AG09309 (cell line): ENCODE measurements at places on chromosomes 13 and 19.

DNA sequence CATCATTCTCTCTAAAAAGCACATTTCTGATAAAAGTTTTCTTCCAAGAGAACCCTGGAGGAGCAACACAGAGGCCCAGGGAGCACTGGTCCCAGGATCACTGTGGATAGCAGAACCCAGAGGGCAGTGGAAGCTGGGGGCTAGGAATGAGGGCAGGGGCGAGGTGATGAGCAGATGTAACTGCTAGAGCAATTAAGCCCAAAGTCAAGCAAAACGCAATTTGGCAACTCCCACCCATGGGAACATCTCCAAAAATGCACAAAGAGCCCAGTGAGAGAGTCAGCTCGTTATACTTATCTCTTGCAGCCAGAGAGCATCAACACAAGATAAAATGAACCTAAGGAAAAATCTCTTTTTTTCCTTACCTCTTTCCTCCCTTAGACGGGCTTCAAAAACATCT is 284.2 kb downstream of the TBC1D4 start:
- DNase-seq, result no peak

DNA sequence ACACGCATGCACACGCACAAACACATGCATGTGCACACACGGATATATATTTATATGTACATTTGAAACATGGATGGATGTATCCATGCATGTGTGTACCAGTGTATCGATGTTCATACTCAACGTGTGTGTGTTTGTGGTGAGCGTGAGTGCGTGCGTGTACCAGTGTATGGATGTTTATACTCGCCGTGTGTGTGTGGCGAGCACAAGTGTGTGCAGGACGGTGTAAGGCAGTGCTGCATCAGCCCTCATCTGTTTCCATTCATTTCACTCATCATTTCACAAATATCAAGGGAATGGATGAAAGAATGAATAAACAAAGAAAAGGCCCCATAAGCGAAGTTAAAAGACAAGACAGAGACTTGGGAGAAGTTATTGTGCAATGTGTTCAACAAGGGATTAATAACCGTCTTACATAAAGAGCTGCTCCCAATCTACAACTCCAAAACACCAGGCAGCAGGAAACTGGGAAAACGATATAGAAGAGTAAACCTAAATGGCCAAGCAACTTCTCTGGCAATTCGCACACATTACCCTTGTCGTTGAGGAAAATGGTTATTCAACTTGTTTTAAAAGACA is 21.7 kb upstream of the MIER2 start:
- no peak for DNase-seq

GRCh38 chr13:113816946-113817859 is 46.7 kb downstream of the GAS6 start:
- DNase-seq, result peak; percentile 66

GRCh38 chr19:34135054-34135800 is 37.1 kb upstream of the LSM14A start:
- DNase-seq, result no peak

GRCh38 chr19:51546650-51547396 is 15.4 kb upstream of the SIGLEC6 start:
- DNase-seq, result peak; percentile 10

DNA sequence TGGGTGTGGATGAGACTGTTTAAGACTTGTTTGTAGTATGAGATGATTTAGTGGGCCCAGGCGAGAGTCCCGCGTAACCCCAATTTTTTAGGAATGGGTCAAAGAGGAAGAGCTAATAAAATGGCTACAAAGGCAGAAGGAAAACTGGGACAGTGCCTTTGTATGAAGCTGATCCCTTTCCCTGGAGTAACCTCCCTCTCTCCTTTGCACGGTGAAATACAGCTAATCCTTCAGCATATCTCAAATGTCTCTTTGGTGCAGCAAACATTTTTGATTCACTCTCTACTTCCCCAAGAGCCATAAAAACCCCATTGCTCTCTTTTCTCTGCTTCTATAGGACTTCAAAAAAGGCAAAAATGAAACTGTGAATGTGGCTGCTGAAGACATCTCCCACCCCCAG is 473.8 kb downstream of the KLF5 start:
- no peak for DNase-seq

DNA sequence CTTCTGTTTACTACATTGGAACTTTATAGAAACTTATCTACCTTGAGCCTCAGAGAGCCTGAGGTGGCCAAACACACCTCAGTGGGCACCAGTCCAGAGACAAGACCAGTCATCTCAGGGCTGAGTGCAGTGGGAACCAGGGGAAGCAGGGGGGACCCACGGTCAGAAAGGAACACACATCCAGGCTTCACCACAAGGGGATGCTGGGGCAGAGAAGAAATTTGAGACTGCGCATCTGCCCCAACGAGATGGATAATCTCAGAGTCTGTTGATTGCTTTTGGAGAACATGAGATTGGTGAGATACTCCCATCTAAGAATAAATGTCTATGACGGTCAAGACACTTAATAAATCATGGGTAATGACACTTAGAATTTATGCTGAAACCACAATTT is 98.7 kb downstream of the DOCK9 start:
- DNase-seq, result no peak

GRCh38 chr19:48495396-48495795 is 16.2 kb downstream of the LMTK3 start:
- no peak for DNase-seq

GRCh38 chr19:2524840-2525723 is 49.2 kb downstream of the GADD45B start:
- DNase-seq, result no peak

GRCh38 chr19:29696565-29696846 is 18.6 kb downstream of the C19orf12 start:
- no peak for DNase-seq

DNA sequence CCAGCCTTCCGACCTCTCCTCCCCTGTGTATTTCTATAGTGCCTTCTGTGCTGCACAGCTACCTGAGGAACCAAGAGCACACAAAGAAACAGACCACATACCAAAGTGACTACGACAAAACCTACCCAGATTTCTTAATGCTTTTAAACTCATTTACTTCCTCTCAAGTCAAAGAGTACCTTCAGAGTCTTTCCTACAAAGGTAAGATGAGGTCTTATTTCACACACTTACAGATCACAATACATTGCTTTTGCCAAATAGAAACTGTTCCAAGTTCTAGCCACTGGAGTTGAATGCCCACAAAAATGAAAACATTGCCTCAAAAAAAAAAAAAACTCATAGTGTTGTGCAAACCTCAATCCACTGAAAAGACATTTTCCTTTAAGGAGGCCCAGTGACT is 36.4 kb downstream of the TEX26 start:
- peak; percentile 32 for DNase-seq

- peak; percentile 17 for DNase-seq
Measured at GRCh38 chr13:74062933-74063332, 71.3 kb downstream of the KLF12 start.

DNA sequence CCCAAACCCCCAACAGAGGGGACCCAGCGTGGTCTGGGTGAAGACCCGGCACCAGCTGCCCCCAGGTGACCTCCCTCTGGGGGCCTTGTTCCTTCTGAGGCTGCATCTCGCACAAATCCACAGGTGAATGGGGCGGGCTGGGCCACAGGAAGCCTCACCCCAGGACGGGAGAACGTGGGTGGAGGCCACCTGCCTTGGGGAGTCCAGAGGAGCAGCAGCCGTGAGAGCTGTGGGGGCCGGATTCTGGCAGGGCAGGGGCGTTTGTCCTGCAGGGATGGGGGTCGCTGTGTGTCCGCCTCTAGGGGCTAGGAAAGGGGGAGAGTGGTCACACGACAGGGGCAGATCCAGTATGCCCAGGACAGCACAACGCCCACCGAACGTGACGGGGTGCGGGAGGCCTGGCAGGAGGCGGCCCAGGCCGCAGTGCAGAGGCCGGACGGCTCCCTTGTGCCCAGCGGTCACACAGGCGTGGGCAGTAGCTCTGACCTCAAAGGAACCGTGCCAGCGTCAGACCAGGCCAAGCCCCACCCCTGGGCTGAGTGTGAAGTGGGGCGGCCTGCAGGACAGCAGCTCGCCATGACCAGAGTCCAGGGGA is 6.7 kb downstream of the POLR2E start:
- DNase-seq, result no peak

DNA sequence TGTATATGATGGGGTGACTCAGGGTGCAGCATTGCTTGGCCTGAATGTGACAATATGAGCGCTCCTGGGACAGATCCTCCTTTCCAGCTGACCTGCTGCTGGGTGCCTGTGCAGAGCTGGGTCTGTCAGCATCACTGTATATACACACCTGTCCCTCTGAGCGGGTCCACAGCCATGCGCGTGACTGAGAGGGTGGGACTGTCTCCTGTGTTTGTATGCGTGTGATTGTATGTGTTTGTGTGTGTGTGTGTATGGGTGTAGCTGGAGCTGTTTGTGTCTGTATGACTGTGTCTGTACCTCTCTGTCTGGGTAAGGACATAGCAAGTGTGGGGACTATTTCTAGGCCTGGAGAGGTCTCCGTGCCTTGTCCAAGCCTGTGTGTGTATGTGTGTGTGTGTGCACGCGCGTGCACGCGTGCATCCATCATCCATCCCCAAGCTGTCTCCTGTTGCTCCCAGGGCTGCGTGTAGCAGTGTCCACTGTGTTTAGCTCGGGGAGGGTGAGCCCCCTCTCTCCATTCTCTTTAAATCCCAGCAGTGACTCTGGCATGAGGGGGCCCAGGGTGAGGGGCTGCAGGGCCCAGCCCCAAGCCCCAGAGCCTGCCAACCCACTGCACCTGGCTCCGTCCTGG is 8.3 kb downstream of the IGLON5 start:
- DNase-seq, result no peak

DNA sequence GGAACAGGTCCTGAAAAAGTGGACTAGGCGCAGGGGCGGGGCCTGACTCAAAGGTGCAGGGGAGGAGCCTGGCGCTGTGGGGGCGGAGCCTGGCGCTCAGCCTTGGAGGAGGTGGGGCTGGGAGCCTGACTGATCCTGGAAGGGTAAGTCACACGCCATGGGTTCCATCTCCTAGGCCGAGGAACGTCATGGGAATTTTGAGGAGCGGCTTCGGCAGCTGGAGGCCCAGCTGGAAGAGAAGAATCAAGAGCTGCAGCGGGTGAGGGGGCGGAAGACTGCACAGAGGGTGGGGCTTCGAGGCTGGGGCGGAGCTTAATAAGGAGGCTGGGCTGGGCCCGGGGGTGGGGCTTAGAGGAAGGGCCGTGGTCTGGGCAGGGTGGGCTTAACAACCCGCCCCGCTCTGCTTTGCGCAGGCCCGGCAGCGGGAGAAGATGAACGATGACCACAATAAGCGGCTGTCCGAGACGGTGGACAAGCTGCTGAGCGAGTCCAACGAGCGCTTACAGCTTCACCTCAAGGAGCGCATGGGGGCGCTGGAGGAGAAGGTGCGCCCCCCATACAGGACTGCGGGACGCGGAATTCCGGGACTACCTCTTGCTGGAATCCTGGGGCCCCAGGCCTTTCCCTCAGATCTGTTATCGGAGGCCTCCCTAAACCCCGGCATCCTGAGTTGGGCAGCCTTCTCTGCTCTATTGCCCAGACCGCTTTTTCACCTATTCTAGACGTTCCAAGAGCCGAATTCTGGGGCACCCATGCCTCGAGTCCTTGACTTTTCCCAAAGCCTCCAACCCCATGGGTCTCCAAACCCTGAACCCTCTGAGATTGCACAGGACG is 14.5 kb downstream of the PPFIA3 start:
- no peak for DNase-seq

- DNase-seq, result no peak
Measured at GRCh38 chr13:113209336-113209758, at the start of gene CUL4A. CUL4A (plus strand) TSS chr13:113209613; CDS start chr13:113209628, 15 bp downstream.

- no peak for DNase-seq
Measured at GRCh38 chr19:7670150-7670783, 1.4 kb downstream of the RETN start.

GRCh38 chr13:100454876-100455275 is 133.7 kb downstream of the GGACT start:
- no peak for DNase-seq

- DNase-seq, result peak; percentile 62
Measured at GRCh38 chr13:93635616-93636032, 409.0 kb downstream of the GPC6 start.
